ENCODE measurements at places on chromosomes 3 and 15. TPM values are rescaled to one million over a fixed set of nuclear protein-coding genes. Genes with fewer than 3 reads are reported as not detected.

GOLGA8K gene
- 8.2 TPM for polyA plus RNA-seq

KIF7 gene
- polyA plus RNA-seq = 2.6 TPM

GMPS gene
- polyA plus RNA-seq = 259 TPM

NMNAT3 gene
- 76.5 TPM for polyA plus RNA-seq

- DNase-seq = no peak
Measured at GRCh38 chr15:57091636-57092035, 173.2 kb downstream of the TCF12 start.

DNA sequence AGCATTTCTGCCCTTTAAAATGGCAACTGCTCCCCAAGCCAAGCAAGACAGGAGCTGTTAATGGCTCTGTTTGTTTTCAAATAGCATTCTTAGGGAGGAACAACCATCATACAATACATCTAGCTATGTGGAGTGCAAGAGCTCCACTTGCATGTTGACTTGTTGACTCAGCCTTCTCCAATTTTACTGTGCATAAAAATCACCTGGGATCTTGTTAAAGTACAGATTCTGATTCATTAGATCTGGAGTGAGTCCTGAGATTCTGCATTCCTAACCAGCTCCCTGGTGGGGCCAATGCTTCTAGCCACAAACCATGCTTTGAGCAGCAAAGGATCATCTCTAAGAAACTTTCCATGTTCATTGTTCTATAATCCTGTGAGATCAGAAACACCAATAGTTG, 171.4 kb downstream of the THRB start:
- DNase-seq = no peak

GRCh38 chr3:175310046-175310445, 450.9 kb downstream of the NAALADL2 start:
- DNase-seq = no peak

DNA sequence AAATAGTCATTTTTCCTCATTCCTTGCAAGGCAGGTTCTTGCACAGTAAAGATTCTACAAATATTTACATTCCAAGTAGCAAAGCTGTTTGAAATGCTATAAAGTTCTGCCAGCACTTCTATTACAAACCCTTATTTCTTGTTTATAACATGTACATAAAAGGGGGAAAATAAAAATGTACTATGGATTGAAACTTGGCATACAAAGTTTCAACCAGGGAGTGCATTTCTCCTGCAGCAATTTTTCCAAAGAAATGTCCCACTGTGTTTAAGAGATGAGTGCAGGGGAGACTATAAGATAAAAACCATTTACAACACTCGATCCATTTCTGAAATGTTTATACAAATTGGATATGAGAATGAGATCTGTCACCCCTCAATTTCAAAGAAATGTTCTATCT, 3.3 kb downstream of the CNTN3 start:
- DNase-seq = no peak

DNA sequence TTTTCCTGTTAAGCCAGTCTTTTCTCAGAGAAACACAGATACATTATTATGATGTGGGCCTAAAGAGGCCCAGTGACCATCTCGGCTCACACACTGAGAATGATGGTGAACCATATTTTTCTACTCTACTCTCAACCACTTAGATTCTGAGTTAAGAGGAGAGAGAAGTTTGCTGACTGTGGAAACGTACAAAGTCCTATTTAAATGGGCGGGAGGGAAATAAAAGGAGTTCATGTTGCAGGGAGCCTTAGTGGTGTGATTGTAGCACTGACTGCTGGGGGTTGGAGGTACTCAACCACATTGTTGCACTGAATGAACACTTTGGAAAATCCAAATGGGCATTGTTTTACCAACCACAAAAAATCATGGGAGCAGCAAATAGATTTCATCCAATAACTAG, 51.0 kb downstream of the ATP8B4 start:
- no peak for DNase-seq

GRCh38 chr15:38252481-38253350, at the start of gene SPRED1:
TSS of gene SPRED1 (plus strand) at chr15:38252836. CDS start at chr15:38253186, 350 bp downstream.
- peak; percentile 69 for DNase-seq

DNA sequence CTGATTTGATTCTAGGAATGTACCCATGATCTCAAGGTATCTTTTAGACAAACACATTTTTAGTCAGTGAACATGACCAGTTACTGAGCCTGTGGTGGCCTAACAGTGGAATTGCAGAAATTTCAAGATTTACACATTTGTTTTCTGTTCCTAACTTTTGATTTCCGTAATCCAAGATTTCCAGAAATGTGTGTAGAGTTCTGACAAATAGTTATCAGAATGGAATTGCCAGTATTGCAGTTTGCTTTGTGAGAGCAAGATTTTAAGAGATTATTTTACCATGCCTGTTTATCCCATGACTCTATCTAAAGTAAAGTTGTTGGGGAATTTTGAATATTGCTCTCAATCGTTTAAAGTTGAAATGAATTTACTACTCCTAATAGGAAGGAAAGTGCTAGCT, 11.7 kb upstream of the UTS2B start:
- no peak for DNase-seq

DNA sequence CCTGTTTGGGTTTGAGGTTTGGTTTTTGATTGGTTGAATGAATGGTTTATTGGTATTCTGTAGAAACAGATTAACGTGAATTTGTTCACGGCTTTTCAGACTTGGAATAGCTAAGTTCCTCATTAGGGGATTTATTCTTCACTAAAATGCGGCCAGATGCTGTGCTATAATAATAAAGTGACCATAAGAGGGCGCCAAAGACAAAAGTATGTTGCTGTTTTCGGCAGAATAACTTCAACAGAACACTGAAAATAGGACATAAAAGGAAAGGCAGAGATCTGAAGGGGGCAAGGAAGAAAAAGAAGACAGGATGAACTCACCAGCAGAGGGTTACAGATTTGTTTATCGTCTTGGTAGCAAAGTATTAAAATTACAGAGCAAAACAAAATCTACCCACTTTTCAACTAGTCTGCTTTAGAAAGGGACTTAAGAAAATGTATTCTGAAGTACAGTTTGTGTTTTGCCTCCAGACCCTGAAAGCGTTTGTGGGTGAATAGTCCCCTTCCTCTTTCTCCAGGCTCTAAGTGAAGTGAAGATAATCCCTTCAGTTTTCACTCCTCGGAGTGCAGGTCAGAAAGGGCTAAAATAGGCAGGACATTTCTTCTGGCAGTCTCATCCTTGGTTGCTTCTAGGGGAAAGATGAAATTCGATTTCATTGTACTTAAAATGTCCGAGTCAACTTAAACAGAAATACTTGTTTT, 147.6 kb downstream of the IL20RB start:
- DNase-seq = peak; percentile 34

DNA sequence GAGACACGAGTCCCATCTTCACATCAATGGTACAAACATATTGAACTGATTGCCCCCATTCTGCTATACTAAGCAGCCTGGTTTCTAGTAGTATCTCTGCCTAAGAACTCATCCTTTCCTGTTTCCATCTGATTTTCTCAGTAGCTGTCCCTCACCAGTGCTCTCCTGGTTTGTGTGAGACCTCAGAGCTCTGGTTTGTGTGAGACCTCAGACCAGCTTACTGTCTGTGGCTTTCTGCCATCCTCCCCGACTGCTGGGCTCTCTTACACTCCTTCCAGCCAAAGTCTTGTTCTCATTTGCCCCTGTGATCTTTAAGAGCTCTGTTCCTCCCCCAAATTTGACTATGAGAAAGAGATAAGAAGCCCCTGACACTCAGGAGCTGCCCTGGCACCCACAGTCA, 41.1 kb upstream of the NEDD4 start:
- DNase-seq = no peak

All from testis (tissue), 5 donors.